Stimulated activated CD8-positive, alpha-beta memory T cell treated with anti-CD3 and anti-CD28 coated beads, Interleukin-4, amount 100 ng/mL, for 48 hours (primary cell): ENCODE measurements at places on chromosomes 11 and 22.

GRCh38 chr11:17927041-17927440, 85.8 kb downstream of the SERGEF start:
- DNase-seq, result no peak

DNA sequence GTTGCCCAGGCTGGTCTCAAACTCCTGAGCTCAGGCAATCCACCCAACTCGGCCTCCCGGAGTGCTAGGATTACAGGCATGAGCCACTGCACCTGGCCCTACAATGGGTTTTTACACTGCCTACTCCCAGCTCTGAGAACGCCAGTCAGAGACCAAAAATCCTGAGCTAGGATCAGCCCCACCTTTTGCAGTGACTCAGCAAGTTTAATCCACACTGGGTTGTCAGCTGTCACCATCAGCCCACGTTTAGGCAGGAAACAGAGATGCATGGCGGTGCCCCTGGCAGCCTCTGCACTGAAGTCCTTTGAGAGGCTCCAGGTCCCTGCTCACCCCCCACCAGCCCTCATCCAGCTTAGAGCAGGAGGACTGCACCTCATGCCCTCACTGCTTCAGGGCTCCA, 117.6 kb downstream of the ARHGAP8 start:
- no peak for DNase-seq

GRCh38 chr11:72637198-72637597, 37.0 kb downstream of the PDE2A start:
- DNase-seq, result no peak

DNA sequence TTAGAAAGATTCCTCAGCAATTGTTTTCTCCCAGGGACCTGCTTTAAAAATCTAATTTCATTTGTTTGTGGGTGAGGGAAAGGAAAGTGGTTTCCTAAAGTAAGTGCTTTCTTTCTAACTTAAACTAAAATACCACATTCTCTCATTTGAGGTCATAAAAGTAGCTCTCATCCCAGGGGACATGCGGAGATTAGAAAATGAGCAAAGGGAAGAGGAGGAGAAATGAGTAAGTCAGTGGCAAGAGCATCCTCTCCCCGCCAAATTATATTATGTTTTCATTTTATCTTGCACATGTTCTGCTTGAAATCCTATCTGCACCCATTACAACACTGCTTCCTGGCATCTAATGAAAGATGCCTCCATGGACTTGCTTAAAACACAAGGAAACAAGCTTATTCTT, 191.4 kb downstream of the ARHGAP42 start:
- no peak for DNase-seq

DNA sequence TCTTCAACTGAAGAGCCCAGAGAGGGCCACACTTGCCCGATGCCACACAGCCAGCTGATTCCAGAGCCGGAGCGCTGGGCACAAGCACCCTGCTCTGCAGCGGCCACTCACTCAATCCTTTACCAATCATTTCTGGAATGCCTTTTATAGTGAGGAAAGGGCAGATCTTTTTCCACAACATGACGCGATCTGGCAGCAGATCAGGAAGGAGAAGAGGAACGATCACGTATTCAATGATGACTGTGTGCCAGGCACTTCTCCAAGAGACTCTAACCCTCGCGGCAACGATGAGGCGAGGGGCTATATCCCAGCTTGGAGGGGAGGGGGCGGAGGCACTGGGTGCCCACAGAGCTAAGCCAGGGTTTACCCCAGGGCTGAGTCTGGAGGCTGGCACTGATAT, 56.3 kb upstream of the TCF20 start:
- no peak for DNase-seq

DNA sequence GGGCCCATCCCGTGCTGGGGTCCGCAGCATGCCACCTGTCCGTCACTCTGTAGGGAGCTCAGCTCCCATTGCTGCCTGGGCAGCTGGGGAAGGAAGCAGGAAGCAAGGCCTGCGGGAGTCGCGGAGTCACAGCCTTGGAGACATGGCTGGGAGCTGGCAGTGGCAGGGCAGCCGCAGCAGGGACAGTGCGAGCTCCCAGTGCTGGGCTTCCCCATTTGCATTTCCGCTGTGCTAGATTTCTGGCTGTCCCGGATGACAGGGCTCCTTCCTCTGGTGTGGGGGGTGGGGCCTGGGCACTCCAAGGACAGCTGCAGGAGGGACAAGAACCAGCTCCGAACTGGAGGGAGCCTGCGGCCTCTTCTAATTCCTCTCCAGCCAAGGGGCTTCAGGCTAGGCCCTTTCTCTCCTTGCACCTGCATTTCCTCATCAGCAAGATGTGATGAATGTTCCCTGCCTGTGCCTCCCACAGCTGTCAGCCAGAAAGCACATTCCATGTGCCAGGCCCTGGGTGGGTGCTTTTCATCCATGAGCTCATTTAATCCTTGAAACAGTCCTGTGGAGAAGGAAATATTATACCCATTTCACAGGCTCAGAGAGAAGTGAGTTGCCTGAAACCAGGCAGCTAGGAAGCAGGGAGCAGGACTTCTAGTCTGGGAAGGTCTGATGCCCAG, 48.0 kb downstream of the MYO7A start:
- DNase-seq, result no peak

DNA sequence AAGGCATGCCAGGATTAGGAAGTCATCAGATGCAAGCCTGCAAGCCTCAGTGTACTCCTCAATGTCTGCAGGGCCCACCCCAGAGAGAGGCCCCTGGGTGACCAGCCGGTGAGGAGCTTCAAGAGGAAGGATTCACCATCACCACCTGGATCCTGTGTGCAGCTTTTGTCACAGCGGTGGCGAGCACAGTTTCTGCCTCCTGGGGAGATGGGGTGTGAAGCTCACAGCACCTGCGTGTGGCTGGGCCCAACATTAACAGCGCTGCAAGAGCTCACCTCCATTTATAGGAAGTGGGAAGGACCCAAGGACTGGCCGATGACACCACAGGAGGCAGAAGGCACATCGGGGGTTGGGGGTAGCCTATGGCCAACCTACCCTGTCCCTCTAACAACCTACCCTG, 235.3 kb downstream of the CTTN start:
- no peak for DNase-seq

- DNase-seq, result no peak
These were observed 2.4 kb downstream of the NCR3LG1 start for GRCh38 chr11:17353821-17354600.

DNA sequence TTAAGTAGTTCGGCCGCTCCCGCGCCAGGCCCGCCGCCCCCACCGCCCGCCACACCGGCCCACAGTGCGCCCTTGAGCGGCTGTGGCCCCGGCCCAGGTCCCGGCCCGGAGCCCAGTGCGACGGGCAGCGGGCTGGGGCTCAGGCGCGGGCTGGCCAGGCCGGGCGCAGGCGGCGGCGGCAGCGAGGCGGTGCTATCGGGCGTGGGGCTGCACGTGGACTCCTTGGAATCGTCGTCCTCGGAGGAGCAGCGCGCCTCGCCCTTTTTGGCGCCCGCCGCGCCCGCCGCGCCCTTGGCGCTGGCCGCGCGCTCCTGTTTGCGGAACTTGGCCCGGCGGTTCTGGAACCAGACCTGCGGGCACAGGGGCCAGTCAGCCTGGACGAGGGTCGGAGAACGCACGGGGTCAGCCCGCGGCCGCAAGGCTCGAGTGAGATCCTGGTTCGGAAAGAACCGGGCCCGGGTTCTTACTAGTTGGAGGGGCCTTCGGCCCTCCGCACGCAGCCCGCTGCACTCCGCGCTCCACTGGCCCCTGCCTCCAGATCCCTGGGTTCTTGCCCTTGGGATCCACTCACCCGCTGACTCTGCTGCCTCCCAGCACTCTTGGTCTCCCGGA, 4.0 kb downstream of the PHOX2A start:
- no peak for DNase-seq

GRCh38 chr11:23113887-23114216, 253.6 kb upstream of the CCDC179 start:
- DNase-seq, result no peak

DNA sequence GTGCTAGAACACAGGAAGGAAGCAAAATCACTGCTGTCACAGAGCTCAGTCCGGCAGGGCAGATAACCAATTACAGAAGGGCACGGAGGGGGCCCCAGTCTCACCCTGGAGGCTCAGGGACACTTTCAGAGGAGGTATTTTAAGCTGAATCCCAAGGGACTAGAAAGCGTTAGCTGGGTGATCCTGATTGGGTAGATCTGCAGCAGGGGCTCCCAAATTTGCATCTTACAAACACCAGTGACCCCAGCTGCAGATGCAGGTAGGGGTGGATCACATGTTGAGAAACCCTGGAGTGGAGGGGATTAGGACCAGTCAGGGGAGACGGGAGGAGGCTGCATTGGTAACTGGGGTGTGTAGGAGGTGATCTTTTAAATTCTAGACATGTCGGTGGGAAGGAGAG, 91.4 kb downstream of the CSNK2A3 start:
- DNase-seq, result no peak

DNA sequence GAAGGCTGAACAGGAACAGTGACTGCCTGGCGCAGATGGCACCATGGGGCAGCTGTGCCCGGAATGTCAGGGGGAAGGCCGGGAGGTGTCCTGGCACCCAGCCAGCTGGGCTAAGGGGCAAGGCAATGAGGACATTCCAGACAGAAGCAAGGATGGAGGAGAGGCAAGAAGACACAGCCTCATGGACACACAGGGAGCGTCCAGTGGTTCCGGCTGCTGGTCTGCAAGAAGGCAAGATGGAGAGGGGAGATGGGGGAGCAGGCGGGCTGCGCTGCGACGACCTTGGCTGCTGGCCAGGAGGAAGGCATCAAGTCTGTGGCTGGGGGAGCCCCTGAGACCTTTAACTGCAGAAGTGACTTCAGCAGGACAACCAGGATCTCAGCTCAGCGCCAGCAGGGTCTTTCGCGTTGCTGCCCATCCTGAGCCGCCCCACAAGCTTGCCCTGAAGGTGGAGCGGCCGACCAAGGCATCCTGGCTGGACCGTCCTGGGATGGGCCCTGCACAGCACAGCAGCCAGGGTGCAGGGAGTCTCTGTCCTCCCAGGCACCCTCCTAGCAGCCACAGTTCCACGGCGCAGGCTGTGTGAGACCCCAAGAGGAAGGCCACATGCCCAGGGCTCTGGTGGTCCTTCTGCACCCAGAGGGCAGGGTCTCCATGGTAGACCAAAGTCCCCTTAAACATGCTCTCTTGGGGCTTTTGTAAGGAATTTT, 531.7 kb downstream of the BRD1 start:
- peak; percentile 15 for DNase-seq

DNA sequence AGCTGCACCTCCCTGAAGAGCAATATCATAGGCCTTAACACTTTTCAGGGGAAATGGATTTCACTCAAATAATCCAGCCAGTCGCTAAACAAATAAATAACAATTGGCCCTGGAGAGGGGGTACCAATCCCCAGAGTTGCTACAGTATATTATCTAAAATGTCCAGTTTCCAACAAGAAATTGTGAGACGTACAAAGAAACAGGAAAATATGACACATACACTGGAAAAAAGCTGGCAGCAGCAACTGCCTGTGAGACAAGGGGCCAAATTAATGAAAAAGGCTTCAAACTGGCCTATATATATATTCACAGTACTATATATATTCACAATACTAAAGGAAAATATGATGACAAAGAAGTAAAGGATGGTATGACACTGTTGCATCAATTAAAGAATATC, 4.0 kb downstream of the NF2 start:
- no peak for DNase-seq

DNA sequence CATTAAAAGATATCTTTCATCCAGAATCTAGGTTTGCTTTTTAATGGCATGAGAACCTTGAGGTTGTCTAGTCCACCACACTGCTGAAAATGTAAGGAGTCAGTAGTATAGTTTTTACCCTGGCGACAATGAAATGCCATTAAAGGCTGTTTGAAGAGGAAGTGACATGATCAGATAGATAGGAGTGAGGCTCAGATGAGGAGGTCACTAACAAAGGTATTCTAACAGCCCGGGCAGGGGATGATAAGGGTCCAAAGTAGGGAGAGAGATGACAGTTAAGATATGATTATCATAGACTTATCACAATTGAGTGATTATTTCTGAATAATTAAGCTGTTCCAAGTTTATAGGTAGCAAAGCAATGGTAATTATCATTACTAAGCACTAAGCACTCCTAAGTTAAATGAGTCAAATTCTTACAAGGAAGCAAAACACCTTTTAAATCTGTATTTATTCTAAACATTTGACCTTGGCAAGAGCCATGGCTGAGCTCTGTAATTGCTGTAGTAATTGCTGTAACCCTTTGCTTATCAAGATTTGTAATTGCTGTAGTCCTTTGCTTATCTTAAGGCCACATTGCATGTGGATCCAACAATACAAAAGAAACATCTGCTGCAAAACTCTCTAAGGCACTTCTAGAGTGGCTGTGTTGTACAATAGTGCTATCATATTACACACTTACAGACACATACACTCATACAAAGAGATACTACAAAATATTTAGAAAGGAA, 92.6 kb downstream of the ENTHD1 start:
- DNase-seq, result no peak

- no peak for DNase-seq
These were observed 82.2 kb downstream of the PISD start for GRCh38 chr22:31579835-31580242.

DNA sequence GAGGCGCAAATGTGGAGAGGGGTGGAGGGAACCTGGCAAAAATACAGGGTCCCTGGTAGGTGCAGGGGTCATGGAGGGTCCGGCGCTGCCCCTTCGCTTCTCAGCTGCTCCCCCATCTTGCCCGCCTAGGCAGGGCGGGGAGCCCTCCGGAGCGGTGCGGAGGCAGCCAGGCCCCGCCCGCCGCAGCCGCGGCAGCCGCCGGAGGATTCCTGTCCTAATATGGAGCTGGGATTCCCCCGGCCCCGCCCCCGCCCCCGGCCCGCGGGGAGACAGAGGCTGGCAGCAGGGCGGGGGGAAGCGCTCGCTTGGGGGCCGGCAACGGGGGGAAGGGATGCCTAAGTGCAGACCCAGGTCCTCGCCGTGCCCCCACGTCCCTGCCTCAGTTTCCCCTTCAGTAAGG, 1.0 kb upstream of the NPAS4 start:
- no peak for DNase-seq
